Left renal pelvis (tissue), 4 donors: ENCODE measurements at places on chromosomes 6 and 20.

GRCh38 chr6:112562301-112563231 is 215.4 kb downstream of the RFPL4B start:
- no peak for DNase-seq

DNA sequence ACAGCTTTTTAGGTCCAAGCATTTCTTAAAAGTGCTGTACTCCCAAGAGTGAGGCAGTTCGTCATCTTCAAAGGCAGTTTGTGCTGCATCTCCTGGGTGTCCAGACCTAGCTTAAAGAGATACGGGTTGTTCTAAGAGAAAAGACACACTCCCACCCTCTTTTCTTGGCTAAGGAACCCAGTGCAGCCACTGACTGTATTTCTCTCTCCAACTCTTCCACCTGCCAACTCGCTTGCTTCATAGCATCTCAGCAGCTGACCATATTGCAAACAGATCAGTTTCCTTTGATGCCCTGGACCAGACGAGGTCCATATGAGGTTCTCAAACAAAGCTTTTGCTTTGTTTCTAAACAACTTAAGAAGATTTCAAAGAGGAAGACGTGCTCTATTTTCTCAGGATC is 101.1 kb downstream of the ISM1 start:
- DNase-seq: no peak

DNA sequence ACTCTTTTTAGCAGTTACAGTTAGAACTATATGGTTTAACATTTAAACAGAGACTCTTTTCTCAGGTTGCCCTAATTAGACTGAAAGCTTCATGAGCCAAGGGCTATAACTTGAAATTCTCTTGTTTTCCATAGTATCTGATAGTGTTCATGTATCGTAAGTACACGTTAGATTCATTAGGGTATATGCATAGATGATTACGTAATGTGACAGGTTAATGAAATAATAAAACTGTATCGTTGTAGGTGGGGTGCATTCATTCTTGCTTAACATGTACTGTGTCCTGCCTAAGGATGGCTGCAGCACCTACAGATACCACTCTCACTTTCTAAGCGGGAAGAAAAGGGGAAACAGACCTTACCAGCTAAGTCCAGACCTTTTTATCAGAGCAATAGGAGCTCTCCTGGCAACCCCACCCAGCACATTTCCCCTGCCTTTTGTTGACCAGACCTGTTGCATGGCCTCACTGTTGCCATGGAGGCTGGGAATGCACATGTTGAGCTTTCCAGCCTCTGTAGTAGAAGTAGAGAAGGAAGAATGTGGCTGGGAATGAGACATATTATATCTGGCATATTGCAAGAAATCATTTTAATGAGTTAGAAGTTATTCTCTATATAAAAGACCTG is 83.0 kb downstream of the MAP3K4 start:
- no peak for DNase-seq

DNA sequence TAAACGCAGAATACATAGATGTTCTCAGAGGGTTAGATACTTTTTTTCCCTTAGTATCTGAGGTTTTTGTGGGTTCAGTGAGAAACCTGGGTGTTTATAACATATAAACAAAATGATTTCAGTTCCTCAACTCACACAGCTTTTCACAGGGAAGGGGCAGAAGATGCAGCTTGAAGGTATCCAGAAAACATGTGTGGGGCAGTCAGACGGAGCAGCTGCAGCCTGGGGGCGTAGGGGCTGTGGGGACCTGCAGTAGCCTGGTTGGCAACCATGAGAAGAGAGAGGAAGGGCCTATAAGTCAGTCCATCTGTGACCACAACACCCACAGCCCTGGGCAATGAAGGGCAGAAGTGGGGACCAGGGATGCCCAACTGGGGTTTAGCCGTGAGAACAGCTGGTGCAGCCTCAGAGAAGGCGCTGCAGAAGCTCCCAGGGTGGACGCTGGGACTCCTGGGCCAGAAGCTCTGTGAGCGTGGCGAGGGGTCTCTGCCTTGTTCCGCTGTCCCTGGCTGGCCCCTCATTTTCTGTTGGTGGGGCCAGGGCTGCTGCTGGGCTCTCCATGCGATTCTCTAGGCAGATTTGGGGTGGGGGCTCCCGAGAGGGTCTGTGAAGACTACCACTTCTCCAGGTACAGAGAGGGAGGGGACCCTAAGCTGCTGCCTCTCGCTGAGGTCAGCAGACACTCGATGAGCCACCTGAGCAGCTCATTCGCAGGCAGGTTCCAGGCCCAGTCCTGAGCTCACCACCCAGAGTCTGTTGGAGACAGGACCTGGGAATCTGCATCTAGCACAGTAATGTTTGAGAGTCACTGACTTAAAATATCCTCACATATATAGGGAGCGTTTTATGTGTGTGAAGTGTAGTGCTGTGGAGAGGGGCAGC is 181.2 kb downstream of the ZDHHC14 start:
- no peak for DNase-seq

DNA sequence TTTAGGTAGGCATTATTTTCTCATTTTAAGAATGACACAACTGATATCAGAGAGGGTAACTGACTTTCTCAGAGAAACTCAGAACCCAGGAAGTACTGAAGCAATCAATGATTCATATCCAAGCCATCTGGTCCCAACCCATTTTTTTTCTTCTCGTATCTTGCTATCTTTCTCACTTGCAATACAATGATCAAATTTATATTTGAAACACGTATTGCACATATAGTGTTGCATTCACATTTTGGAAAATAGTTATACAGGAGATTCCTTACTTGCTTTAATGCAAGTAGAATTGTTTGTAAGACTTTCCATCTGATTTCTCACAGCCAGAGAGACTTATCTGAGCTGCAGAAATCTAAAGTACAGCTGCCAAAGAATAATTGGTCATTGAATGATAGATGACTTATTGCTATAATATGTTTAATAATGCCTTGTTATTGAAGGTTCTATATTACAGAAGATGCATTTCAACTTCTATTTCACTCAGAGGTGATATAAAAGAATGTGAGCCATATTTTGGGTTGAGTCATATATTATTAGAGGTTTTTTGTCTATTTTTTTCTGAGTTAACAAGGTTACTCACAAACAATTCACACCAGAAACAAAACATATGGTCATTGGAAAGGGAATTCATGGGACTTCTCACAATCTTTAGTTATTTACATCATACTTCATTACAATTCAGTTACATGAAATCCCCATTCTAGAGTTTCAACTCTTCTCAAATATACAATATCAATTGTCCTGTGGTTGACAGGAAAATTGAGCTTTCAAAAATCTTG is 337.5 kb upstream of the CITED2 start:
- no peak for DNase-seq

DNA sequence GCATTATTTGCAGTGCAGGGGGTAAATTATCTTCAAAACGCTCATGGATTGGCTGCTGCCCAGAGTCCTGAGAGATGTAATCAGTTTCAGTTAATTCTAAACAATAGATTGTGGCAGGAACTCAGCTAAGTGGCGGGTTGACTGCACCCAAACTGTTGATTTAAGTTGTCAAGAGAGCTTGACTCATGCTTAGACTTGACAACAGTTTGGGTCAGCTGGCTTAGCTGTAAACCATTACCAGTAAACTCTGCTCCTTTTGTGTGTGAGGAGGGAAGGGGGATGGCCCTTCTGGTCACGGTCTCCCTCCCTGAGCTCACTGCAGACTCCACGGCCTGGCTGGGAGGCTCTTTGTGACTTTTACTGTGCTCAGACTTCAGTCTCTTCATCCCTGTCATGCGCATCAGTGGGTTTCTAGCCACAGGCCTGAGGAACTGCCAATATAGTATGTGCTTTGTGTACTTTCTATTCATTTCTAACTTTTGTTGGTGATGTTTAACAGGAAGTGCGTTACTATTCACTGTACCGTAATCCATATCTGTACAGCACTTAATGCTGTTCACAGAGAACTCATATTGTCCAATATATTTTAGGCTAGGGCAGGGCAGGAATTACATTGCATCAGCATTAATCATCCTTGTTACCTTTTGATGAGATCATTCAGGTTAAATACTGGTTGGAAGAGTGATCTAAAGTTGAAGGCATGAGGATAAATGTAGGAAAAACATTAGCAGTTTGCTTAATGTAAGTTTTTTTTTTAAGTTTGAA is 488.3 kb downstream of the CDKAL1 start:
- DNase-seq: no peak

DNA sequence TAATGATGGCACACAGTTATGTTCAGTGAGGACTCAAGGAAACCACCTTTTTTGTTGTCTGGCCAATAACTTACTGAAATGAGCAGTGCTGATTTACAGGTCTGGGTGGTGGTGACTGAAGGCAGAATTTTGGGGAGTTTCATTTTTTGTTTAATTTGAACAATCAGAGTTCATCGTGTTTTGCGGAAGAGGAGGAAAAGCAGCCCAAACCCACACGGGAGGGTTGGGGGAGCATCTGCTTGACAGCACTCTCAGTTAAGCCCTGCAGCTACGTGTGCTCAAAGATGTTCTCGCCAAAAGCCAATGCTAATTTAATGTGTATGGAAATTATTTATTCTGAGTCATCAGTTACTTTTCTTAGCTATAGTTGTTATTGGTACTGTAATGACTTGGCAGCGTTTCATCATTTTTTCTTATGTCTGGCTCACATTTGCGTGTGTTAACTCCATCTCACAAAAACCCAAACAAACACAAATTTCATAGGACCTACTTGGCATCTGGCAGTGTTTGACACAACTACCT is 89.2 kb downstream of the UST start:
- no peak for DNase-seq

- no peak for DNase-seq
Observed at GRCh38 chr20:3423126-3423525, 15.7 kb upstream of the DNAAF9 start.

- DNase-seq: no peak
Observed at GRCh38 chr6:143160015-143160414, 99.3 kb downstream of the AIG1 start.

DNA sequence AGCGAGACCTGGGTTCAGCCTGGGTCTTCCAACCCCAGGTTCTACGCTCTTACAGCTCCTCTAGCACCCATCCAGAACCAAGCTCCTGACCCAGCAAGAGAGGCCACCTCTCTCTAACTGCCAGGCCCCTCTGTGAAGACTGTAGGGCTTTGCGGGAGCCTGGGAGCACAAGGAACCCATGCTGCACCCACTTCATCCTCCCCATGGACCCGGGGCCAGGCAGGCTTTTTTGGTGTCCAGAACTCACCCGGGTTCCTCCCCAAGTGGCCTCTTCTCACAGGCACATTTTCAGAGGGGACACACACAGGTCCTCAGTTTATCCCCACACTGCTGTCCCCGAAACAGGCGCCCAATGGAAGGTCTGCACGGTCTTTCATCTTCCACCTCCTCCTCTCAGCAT is 145.9 kb downstream of the SYNDIG1 start:
- no peak for DNase-seq

GRCh38 chr6:3442431-3443220 is 14.2 kb downstream of the SLC22A23 start:
- no peak for DNase-seq

DNA sequence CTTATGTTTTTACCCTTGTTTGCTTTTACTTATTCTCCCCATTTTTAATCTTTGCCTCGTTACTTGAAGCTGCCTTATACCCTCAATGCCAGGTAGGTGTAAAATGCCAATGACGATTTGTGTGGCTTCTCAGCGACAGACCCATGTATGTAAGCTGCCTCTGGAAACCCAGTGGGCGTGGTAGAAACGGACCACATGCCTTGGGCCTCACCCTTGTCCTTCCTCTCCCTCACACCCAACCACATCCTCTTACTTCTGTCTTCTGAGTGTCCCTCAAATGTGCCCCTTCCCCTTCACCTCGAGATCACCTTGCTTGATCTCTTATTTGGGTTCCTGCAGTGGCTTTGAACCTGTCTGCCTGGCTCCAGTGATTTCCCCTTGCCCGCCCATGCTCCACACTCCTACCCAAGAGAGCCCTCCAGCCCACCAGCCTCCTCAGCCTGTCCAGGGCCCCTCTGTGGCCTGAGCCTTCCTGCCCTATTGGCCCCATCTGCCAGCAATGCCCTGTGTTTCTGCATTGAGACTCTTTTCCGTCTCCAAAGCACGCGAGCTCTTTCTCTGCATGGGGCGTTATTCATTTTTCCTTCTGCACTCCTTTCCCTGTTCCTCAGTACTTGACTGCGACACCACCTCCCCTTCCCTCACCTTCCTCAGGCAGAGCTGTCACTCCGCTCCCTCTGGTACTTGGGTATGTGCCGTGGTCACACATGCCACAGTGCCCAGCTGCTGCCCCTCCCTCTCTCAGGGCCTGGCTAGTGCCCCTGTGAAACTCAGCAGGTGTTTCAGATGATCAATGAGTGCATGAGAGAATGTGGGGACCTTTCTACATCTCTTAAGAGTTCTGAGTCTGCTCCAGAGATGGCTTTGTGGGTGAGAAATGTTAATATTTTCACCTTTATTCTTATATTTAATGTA is 115.4 kb downstream of the SLX4IP start:
- no peak for DNase-seq

DNA sequence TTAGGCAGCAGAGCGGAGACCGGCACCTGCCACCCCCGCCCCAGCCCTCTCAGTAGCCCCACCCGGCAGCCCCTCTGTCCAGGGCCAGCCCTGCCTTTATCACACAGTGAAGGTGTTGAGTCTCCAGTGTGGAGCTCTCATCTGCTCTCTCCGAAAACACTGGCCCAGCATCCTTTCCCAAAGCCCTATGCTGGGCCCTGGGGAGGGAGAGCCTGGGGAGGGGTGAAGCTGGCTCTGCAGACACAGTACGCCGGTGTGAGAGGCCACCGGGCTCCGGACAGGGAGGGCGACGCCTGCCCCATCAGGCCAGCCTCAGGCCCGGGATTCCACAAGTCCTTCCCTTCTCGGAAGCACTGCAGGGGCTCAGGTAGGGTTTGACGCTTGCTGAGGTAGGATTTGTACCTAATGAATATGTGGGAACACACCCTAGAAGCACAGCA is 186.9 kb downstream of the ERMARD start:
- DNase-seq: no peak

DNA sequence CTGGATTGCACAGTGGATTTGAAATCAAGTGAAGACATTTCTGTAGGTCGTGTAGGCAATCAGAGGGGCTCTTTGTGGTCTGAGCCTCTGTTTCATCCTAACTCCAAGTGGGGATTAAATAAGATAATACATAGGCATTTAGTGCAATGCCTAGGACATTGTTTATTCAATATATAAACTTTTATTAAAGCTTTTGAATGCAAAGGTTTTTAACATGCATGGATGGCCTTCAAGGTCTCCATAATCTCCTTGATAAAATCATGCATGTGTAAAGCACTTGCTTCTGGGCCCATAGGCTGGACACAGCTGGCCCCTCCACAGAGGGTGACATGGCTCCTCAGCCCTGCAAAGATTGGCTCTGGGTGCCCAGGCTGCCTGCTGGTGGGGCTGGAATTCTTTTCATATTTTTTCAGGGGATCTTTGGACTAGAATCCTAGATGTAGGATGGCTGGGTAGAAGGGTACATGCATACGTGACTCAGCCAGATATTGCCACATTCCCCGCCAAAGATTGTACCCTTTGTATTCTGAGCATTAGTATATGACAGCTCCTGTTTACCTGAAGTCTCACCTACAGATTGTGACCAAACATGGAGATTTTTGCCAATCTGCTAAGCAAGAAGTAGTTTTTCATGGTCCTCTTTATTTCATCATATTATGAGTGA is 19.0 kb upstream of the AVP start:
- no peak for DNase-seq

DNA sequence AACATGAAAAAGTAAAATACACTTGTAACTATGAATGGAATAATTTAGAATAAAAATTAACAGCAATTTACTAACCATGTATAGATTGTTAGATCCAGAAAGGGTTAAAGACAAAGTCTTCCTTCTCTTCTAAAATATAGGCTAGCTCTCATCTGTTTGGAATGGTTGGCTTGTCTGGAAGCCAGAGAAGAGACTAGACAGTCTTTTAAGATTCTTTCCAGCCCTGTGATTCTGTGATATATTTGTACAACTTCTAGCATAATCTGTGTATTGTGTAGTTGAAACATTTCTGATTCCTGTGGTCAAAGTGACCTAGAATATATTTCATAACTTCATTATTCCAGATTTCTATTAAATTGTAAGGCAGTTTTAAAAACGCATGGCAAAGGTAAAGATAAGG is 196.6 kb downstream of the UST start:
- no peak for DNase-seq
